ENCODE measurements at places on chromosomes 7 and 10. TPM values are rescaled to one million over a fixed set of nuclear protein-coding genes. Genes with fewer than 3 reads are reported as not detected.

PPP1R17 gene
- total RNA-seq = not detected

FOXP2 gene
- total RNA-seq = 2.4 TPM

ZNF365 gene
- total RNA-seq = 10.1 TPM

ENKUR gene
- not detected for total RNA-seq

SDK1 gene
- total RNA-seq = 8.7 TPM
